ENCODE measurements at places on chromosomes 13 and 19.

DNA sequence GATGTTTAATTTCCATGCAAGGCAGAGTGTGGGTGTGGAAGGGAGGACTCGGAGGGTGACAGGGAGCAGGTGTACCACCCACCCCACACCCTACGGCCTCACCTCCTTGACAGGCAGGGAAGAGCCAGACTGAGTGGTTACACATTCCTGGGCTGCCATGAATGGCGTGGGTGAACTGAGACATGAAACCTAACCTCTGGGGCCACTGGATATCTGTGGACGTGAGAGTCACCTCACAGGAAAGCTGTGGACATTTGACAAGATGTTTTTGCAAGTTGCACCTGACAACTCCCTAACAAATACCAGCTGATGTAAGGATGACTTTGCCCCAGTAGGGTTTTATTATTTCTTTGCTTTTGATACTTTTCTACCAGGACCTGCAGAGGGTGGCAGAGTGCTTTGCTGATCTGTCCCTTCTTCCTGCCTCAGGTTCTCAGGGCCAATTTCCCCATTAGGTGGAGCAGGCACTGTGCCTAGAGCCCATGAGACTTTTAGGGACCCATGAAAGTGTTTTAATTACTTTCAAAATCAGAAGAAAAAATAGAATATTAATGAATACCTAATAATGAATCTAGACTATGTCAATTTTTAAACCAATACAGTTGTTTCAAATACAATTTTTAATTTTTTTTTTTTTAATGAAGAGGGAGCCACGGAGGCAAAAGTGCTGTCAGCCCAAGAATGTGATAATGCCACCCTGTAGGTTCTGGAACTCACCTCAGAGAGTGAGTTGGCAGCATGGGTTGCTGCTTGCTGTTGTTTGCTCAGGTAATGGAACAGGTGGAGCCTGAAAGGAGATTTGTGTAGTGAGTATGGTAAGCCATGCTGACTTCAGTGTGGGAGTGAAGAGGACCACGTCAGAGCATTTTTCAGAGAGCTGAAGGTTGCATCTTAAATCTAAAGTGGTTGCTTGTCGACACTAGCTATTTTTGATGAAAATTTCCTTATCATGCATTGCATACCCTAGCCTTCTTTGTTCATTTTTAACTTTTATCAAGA is 58.0 kb upstream of the CYSLTR2 start:
- peak; percentile 85 for DNase-seq

- DNase-seq, result no peak
Observed at GRCh38 chr13:97124915-97125809, 97.0 kb upstream of the MBNL2 start.

- no peak for DNase-seq
Observed at GRCh38 chr13:106588367-106588766, 20.4 kb upstream of the ARGLU1 start.

- DNase-seq, result no peak
Observed at GRCh38 chr13:39185326-39185725, 147.1 kb downstream of the NHLRC3 start.

GRCh38 chr13:110797230-110797877 is 83.9 kb downstream of the ING1 start:
- no peak for DNase-seq

DNA sequence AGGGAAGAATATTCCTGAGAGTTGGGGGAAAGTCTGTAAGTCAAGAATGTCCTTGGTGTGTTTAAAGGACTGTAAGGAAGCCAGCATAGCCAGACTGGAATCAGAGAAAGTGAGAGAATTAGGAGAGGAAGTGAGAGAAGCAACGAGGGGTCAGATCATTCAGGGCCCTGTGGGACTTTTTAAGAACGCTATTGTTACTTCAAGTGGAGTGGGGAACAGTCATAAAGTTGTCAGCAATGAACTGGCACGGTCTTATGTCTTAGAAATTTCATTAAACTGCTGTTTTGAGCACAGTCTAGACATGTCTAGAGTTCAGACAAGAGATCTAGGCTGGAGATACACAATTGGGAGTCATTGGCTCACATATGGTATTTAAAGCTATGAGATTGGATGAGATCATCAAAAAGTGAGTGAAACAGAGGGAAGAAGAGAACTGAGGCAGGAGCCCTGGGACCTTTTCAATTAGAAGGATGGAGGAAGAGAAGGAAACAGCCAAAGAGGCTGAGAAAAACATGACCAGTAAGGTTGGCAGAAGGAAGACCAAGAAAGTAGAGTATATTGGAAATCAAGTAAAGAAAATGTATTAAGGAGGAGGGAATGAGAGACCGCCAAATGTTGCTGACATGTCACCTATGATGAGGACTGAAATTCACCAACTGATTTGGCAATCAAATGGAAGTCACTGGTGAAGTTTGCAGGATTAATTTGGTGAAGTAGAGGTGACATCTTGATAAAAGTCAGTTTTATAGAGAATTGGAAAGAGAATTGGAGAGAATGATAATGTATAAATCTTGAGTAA is 263.5 kb downstream of the GPC5 start:
- DNase-seq, result no peak

All from hematopoietic multipotent progenitor cell treated with erythropoietin and hydrocortisone succinate and interleukin-3 and kit ligand, for 8 days (in vitro differentiated cells).